CD4-positive, alpha-beta T cell (primary cell): ENCODE measurements at places on chromosomes 4 and X.
A peak's percentile ranks its signal among the peaks of the same experiment; 100 is the strongest.

- no peak for DNase-seq
Observed at GRCh38 chr4:1315306-1315705, 25.6 kb downstream of the MAEA start.

DNA sequence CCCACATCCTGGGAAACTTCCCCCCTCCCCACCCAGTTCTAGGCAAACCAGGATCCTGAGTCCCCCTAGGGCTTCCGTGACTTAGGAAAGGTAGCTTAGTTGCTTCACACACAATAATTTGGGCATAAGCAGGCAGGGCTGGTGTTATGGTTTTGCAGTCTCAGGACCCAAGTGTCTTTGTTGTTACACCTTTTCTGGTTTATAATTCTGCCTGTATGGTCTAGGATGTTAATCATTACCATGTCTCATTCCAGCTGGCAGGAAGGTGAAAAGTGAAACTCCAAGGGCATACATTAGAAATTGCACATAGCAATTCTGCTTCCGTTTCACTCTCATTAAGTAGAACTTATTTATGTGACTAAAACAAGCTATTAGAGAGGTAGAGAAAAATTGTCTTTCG lies 16.8 kb downstream of the UGT8 start:
- no peak for DNase-seq

DNA sequence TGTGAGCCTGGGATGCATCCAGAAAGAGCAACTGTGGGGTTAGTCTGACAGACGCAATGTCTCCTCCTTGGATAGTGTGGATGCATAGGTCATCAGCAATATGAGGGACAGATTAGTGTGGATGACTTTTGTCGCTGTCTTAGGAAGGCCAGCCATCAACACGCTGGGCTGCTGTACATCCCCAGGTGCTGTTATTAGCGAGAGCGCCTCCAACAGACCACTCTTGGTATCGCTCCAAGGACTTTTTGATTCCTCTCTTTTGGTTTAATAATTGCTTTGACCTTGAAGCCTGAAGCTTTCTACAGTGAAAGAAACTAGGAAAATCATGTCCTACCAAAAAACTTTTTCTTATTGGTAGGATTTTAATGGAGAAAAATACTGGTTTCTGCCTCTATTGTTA lies 76.7 kb downstream of the TMEM131L start:
- no peak for DNase-seq

DNA sequence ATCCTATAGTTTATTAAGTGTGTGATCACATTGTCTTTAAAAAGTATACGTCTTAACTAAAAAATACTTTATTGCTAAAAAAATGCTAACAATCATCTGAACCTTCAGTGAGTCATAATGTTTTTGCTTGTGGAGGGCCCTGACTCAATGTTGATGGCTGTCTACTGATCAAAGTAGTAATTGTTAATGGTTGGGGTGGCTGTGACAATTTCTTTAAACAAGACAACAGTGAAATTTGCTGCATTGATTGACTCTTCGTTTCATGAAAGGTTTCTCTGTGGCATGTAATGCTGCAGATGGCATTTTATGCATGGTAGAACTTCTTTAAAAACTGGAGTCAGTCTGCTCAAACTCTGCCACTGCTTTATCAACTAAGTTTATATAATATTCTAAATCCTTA lies 101.4 kb upstream of the IL15 start:
- DNase-seq, result no peak

- no peak for DNase-seq
Observed at GRCh38 chr4:102869569-102870197, 891 bp downstream of the CISD2 start.

GRCh38 chr4:113141901-113142346 lies 92.5 kb downstream of the ANK2 start:
- no peak for DNase-seq

DNA sequence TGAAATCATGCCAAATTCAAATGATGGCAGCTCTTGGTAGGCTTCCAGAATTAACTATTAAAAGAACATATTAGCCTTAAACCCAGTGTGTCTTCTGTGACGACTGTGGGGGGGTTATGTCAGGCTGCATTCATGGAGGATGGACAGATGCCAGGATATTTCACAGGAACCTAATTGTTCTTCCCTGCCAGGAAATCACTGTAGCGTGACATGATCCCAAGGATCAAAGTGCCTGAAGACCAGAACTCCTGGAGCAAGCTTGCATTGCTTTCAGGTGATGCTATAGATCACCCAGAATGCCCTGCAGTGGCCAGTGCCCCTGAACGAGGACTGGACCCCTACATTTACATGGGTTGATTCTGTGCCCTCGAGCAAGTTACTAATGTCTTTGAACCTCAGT lies 1093.0 kb upstream of the TENM3 start:
- no peak for DNase-seq

DNA sequence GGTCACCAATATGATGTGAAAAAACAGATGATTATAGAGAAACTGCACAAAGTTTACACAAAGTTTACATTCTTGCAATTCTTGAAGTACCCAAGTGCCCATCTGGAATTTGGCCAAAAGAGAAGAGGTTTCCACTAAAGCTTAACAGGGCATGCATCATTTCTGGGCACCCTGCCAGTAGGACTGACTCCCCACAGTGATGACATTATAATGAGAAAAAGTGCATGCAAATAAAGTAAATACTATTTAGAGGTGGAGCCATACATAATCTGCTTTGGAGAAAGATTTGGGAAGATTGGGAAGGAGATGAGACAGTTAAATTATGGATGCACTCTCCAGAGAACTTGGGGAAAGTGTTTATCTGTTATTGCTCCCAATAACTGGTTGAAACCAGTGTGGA lies 93.7 kb upstream of the TRPC3 start:
- DNase-seq, result no peak

GRCh38 chrX:110025395-110025794 lies 22.5 kb downstream of the TMEM164 start:
- no peak for DNase-seq

- DNase-seq, result no peak
Observed at GRCh38 chrX:17725181-17725580, 12.1 kb upstream of the SCML1 start.

- no peak for DNase-seq
Observed at GRCh38 chrX:113892891-113893290, 691.0 kb upstream of the HTR2C start.

DNA sequence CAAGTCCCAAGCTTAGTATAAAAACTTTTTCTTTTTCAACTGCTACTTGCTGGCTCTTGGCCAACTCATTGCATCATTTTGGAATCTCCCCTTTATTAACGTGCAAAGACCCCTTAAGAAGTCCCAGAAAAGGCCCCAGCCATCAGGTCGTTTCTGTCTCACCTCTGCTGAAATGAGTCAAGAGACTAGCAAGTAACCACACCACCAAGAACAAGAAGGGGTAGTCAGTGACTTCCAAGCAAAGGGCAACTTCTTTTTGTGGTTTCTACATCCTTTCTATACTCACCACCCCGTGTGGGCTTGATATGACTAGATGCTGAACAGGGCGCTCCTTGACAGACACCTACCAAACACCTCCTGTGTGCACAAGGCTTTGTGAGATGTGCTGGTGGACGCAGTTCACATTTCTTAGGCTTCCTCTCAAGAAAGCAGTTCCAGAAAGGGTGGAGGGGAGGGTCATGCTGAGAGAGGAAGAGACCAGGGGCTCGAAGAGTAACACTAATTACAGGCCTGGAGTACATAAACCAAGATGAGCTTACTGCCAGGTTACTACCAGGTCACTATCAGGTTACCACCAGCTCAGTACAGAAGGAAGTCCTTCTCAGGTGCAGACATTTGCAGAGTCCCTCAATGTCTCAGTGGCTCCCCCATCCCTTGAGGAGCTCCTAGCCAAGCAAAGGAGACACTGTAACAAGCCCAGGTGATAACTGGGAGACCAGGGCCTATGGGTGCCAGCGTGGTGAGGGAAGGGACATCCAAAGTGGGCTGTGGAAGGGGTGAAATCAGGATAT lies 19.3 kb downstream of the JAKMIP1 start:
- no peak for DNase-seq

DNA sequence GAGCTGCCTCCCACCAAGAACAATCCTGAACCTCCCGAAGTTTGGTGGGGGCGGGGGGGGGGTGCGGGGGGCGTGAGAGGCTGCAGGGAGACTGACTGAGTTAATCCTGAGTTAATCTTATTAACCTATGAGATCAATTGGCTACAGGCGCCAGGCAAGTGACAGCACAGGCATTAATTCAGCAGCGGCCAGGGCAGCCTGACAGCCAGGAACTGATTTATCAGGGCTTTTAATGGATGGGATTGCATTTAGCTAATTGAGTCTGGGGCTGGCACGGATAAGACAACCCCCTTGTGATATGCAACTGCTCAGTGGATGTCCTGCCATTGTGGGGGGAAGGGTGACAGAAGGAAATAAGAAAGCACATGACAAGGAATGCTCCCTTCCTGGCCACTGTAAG lies 16.3 kb downstream of the RTL5 start:
- no peak for DNase-seq

DNA sequence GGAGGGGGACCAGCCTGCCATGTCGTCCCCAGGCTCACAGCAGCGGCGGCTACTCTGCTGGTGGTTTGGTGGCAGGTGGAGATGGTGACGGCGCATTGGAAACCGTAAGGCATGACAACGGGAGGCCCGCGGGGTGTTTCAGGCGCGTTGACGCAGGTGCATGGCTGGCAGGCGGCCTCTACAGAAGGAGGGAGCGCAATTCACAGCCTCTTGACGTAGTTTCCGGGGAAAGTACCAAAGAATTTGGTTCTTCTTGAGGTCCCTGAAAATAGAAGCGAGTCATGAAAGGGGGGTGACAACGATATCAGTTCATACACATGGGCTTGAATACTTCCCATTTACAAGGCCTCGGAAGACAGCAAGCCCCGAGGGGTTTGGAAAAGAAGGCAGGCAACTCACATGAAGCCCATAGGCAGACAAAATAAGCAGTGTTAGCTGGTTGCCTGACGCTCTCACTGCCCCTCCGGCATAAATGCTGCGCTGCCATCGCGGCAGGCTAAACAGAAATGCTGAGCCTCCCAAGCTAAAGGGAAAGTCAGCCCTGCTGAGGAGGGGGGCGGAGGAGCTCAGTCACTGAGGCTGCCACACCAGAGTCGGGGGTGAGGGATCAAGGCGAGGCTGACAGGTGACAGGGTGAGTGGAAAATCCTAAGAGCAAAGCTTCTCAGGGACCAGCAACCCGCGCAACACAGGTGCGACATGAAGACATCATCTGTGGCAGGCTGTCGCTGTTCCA lies 52.3 kb upstream of the PDLIM3 start:
- peak; percentile 27 for DNase-seq

DNA sequence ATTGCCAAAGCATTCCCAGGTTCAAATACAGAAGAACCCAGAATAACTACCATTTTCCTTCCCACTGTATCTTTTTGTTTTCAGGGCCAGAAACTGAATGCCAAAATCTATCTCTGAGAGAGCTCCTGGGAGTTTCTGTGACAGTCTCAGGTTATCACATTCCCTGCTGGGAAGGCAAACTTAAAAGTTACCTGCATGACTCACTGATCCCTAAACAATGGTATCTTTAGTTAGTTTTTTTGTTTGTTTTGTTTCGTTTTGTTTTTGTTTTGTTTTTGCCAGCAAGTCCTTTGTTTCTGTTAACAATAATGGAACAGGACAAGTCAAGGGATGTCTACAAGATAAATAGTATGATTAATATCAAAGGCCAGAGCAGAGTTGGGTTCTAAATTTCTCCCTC lies 34.3 kb downstream of the PAPSS1 start:
- no peak for DNase-seq

- DNase-seq, result no peak
Observed at GRCh38 chr4:7301126-7301785, 108.9 kb downstream of the SORCS2 start.
